ENCODE measurements at places on chromosomes 7 and 10.
A peak's percentile ranks its signal among the peaks of the same experiment; 100 is the strongest.

DNA sequence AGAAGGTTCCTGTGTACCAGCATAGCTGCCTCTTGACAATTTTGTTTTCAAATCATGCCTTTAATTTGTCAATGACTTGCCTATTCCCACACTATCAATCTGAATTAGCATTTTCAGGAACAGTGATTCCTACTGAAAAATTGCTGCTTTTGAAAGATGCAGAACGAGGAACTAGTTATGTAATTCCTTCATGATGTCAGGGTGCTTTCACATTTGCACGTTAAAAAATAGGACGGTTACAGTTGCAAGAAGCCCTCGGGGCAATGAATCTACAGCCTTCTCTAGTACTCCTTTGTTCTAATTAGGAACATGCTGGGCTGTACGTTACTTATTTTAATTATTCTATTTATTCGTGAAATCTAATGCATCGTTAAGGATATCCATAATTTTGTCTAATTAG lies 253.9 kb downstream of the OTUD1 start:
- DNase-seq: no peak

- DNase-seq: no peak
Observed at GRCh38 chr10:97538411-97538810, 34.2 kb upstream of the ANKRD2 start.

DNA sequence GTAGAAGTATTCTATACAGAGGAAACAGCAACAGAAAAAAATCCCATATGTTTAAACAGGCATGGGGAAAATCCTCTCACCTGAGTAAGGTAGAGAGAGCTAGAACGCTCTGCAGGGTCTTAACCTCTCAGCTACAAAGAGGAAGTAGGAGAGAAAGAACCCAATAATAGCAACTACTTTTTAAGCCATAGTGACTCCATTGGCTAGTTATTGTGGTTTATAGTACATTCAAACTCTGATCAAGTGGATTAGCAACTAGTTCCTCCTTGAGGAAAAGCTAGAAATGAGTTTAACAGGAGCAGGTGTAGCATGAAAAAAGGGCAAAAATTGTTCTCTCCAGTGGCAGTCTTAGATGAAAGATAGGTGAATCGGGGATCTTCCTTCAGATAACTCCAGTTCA lies 89.7 kb downstream of the HGF start:
- no peak for DNase-seq

GRCh38 chr10:51156926-51157325 lies 82.6 kb downstream of the PRKG1 start:
- DNase-seq: no peak

DNA sequence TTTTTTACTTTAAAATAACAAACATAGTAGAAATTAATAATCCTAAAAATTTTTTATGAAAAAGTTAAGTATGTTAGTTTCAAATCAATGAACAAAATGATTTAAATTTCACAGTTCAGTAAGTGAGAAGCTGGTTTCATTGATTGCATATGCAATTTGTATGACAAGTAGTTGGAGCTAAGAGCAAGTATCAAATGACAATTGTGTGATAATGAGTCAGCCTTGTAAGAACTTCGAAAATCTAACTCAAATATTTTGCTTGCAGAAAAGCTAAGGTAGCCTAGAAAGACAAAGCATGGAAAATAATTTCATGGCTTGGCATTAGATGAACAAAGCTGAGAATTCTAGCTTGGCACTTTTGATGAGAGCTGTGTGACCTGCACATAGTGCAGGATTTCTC lies 111.5 kb downstream of the HDAC9 start:
- DNase-seq: no peak

- no peak for DNase-seq
Observed at GRCh38 chr7:36115448-36116321, 37.4 kb upstream of the EEPD1 start.

GRCh38 chr10:42997849-42998165 lies 79.1 kb upstream of the RET start:
- DNase-seq: no peak

DNA sequence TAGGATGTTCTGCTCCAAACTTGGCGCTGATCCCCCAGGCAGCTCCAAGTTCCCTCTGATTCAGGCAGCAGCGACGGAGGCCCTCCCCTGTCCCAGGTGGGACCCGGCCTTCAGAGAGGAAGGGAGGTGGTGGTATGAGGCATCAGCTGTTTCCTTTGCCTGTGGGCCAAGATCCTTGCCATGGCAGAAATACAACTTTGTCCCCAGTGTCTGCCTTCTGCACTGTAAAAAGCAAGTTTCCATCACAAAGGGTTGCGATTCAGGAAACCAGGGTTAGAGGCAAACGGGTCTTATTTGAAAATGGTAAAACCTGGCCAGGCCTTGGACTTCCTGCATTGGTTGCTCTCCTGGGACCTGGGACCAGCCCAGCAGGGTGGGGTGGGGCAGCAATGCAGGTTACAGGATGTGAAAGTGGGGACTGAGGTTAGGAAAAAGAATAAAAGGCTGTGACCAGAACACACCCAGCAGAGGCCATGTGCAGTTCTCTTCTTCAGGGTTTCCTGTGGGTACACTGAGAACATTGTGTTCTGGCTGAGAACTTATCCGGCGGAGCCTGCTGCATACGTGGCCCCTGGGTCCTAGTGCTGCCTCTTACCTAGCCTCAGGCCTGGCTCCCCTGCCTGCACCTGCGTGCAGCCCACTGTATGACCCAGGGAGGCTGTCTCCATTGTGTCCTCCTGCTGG lies 25.1 kb upstream of the DDIT4 start:
- peak; percentile 52 for DNase-seq

DNA sequence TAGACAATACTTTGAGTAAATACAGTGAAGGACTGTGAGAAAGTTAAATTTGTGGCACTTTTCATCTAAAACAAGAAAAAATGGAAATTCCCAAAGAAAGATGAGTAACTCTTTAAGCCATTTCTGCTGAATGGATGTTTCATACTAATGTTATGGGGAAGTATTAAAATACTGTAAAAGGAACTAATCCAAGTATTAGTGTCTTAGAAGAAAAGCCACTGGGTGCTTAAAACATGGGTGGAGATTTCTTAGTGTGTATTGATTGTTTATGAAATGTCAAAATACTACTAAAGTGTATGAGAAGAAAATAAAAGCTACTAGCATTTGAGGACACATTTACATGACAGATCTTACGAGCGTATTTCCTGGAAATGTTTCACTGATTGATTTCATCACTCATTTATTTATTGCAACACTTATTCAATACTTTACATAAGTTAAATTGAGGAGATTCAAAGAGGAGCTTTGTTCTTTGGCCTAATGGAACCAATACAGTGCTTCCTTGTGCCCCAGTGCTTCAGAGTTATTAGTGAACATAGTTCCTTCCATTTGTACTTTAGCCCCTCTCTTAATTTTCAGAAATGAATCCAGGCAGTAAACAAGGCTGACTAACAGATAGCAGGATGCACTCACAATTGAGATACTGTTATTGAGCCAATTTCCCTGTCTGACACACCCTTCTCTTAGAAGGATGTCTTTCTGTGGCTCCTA lies 155.5 kb upstream of the AHR start:
- no peak for DNase-seq

- no peak for DNase-seq
Observed at GRCh38 chr7:151198945-151199848, 11.1 kb downstream of the H2BK1 start.

GRCh38 chr10:83178526-83178925 lies 960.8 kb upstream of the GHITM start:
- DNase-seq: no peak

DNA sequence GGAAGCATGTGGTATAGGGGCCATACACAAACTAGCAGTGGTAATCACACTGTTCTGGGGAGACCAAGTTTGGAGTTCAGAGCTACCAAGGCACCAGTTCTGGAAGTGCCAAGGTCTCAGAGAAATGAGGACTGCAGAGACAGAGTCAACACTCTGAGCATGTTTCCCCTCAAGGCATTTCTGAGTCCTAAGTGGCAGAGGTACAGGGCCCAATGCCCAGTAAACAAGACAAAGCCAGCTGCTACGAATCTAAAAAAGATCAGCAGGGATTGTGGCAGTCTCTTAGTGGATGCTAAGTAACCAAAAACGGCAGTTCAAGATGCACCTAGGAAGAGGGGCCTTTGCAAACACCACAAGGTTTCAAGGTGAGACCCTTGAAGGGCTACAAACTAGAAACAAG lies 271.9 kb downstream of the TNS3 start:
- no peak for DNase-seq

- no peak for DNase-seq
Observed at GRCh38 chr10:71584902-71585563, 134.5 kb downstream of the C10orf105 start.

GRCh38 chr7:14286036-14286435 lies 296.6 kb upstream of the ETV1 start:
- DNase-seq: no peak

DNA sequence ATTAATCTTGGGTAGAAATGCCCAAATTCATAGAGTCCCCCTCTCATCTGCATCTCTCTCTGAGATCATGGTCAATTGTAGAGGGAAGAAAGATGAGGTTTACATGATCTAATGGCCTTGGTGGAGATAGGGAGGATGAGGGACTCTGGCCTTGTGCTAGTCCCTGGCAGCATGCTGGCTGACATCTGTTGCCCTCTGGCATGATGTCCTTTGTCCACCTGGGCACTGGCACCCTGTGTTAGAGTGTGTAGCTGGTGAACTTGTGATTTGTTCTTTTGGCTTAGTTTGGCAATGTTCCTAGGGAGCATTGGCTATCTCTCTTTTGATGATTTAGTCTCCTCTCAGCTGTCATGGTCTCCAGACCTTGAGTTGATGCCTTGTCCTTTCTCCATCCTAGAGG lies 103.2 kb downstream of the DYNC1I1 start:
- DNase-seq: no peak

- no peak for DNase-seq
Observed at GRCh38 chr10:90195288-90195840, 494.0 kb downstream of the KIF20B start.

GRCh38 chr10:117944676-117945447 lies 101.9 kb downstream of the RAB11FIP2 start:
- no peak for DNase-seq

DNA sequence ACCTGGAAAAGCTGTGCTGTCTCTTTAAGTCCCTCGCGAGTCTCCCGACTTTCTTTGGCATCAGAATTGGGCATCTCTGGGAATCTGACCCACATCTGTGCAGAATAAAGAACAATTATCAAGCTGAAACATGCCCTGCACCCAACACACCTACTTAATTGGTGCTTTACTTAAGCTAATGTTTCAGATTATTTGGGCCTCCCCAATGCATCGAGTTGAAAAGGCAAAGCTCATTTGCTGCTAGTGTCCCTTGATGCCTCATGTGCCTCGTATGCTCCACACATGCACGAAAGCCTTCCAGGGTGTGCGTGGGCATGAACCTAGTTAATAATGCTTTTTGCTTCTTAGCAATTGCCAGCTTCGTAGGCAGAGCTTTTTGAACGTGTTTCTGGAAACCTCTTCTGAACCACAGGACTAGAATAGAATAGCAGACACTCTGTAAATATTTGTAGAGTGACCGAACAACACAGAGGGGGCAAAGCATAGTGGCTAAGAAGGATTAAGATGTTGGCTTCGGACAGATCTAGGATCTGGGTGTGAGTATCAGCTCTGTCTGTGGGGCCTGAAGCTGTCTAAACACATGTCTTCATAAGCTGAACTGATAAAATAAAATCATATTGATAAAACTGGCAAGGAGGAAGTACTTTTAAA lies 26.7 kb upstream of the FGFR2 start:
- no peak for DNase-seq

GRCh38 chr7:29194206-29194593 lies 375 bp upstream of the CHN2 start:
- DNase-seq: no peak

GRCh38 chr10:49207113-49207512 lies 18.9 kb upstream of the TMEM273 start:
- no peak for DNase-seq

GRCh38 chr7:98956937-98957336 lies 78.6 kb downstream of the TRRAP start:
- DNase-seq: no peak

- no peak for DNase-seq
Observed at GRCh38 chr7:128876127-128876526, 13.5 kb downstream of the ATP6V1F start.

GRCh38 chr10:3971713-3972112 lies 186.7 kb upstream of the KLF6 start:
- no peak for DNase-seq

DNA sequence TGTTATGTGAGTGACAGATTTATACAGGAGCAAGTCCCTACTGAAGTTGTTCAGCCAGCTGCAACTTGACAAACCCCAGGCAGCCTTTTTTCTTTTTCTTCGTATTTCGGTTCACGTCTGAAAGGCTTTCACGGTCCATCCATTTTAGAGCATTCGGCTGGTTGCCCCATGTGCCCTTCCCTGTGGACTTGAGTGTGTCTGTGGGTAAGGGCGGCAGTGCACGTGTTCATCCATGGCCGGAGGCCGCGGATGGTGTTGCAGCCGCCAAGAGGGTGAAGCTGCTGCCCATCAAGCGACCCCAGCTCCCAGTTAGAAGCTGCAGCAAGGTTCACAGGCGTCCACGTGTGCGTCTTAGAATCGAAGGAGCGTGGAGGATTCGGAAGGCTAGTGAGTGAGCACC lies 35.9 kb downstream of the PPP2R2D start:
- no peak for DNase-seq

DNA sequence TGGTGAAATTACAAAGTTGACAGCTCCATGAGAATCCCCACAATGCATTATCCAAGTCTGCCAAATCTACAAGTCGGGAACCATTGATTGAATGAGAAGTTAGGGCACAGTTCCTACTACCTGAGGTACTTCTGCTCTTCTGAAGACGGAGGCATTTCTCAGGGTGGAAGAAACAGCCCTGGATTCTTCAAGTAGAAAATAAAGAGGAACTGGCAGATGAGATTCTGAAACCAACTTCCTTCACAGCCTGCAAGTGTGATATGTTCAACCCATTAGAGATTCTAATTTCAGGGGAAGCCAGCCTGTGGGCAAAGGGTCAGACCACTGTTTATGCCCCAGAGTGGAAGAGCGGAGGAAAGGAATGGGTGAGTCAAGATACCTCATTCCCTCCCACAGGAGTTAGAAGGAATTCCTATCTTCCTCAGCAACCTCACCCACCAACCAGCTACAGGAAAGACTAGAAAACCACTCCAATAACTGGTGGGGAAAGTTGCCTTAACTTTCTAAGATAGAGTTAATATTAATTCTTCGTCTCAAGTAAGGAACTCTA lies 50.5 kb upstream of the BMPER start:
- DNase-seq: no peak

DNA sequence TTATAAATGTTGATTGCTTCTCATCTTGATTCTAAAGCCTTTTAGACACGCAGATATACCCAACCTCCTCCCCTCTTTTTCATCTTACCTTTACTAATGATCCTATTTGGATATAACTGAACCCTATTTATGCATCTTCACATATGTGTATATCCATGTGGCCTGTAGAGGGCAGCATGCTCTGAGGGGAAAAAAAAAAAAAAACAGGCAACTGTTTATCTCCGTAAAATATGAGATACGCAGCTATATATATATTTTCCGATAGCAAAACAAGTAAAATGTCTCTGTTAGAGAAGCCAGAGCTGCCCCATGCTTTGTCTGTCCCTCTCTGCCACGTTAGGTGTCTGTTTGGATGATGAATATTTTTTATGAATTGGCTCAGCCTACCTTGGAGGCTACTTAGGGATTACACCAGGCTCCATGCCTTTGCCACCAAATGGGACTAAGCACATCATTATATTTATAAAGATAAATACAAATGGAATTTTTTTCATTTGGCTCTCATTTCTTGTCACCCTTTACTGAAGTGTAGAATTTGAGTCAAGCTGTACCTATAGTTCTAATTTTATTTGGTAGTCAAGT lies 174.8 kb upstream of the FZD1 start:
- no peak for DNase-seq

All from stimulated activated CD8-positive, alpha-beta memory T cell treated with anti-CD3 and anti-CD28 coated beads, Interleukin-4, amount 100 ng/mL, for 1 hour (primary cell).